IMR-90 (cell line): ENCODE measurements at places on chromosomes 3 and 15. TPM values are rescaled to one million over a fixed set of nuclear protein-coding genes. Genes with fewer than 3 reads are reported as not detected.

The FETUB gene
- not detected in 2 replicates for polyA plus RNA-seq

GRCh38 chr3:19420159-19420558, 271.8 kb downstream of the KCNH8 start:
- DNase-seq: no peak

DNA sequence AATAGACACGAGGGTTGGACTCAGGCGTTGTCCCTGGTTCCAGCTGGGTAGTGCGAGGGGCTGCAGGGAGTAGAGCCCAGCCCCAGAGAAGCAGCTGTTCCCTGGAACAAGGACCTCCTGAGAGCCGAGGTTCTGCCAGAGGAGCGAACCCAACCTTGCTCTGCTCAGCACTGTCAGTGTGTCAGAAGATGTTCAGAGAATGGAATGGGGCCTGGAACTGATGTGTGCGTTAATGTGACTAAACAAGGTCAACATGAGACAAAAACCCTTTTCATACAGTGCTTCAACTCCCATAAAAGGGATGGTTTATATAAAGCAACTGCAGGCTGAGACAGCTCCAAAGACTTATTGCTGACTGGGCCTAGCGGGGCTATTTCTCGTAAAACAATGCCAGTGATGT, 35.5 kb upstream of the HACD2 start:
- DNase-seq: peak; percentile 94

DNA sequence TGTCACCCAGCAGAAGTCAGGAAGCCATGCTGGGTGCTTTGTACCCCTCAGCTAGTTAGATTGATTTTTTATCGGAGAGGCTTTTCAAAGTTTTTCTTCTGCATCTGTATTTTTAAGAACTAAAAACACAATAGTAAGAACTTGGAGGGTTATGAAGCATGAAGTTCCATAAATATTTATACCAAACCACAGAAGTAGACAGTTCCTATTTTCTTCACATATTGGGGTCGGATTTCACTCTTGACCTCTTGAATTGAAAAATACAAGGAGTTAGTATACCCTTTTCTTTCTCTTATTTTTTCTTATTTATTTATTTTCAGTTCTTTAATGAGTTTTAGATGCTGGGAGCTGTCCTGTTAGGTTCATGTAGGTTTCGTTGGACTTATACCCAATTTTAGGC, 35.1 kb downstream of the SLC25A26 start:
- DNase-seq: no peak

GRCh38 chr3:56288258-56288657, 180.0 kb downstream of the ERC2 start:
- DNase-seq: no peak

The CLDN16 gene
- 0.09 and 0.22 TPM in 2 replicates for polyA plus RNA-seq

The ANO10 gene
- polyA plus RNA-seq: 26.0 and 28.5 TPM in 2 replicates

- no peak for DNase-seq
Observed at GRCh38 chr3:15983693-15984092, 185.9 kb upstream of the ANKRD28 start.

The SENP2 gene
- polyA plus RNA-seq: 7.5 and 9.4 TPM in 2 replicates

DNA sequence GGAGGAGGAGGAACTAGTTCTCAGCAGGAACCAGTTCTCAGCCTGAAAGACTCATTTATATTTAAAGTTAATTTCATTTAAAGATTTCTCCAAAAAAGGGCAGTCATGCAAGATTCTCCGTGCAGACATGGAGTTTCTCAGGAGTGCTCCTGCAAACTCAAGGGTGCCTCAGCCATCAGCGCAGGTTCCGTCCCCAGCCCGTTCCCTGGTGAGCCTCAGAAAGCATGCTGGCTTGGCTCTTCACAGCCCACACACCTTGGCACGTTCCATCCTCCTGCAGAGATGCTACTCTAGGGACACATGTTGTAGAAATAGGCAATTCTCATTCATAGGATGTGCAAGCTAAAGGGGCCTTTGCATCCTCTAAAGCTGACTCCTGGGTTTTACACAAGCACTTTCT, 123.0 kb downstream of the LIPC start:
- DNase-seq: no peak

The CSPG4 gene
- 28.4 and 35.6 TPM in 2 replicates for polyA plus RNA-seq

- peak; percentile 57 for DNase-seq
Observed at GRCh38 chr15:91849749-91850161, 3.8 kb upstream of the SLCO3A1 start.

- DNase-seq: no peak
Observed at GRCh38 chr3:33287672-33288282, 10.5 kb downstream of the FBXL2 start.

DNA sequence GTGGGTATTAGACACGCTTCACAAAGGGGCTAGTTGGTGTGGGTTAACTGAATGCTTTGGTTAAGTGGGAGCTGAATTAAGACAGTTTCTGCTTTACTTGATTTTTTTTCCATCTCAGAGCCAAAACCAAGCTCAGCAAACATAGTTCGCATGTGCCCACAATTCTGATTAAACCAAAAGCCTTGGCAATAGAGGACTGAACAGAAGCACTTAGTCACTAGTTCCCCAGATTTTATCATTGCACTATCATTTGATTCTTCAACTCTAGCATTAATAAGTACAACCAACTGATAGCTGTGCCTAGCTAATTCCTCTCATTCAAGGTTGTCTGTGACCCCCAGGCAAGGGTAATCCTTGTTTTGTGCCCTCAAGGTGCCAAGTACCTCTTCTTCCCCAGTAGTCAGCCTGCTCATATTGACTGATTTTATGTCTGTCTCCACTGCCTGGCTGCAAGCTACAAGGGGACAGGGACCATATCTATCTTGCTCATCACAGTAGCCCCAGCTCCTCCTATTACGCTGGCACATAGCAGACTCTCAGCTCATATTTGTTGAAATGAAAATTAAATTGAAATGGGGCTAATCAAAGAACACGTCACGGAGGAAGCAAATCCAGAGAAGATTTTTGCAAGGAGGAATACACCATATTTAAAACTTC, 9.9 kb upstream of the ARHGEF3 start:
- no peak for DNase-seq

DNA sequence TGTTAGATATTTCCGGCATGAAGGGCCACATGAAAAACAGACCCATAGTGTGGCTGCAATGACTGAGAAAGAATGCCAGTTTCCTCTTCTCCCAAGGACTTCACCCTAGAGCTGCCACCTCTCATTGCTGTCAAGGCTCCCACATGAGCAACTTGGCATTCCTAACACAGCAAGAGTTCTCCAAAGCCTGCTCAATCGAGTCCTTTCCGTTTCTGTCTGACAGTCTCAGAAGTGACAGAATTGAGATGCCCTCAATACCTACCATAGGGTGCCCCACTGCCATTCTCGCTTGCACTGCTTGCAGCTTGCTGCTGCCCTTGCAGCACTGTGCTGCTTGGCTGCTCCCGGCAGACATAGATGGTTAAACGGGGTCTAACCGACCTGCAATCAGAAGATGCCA, 44.3 kb downstream of the UBP1 start:
- DNase-seq: no peak

The SLC6A1 gene
- polyA plus RNA-seq: 0.02 TPM in 1 of 2 replicates, not detected in the other

- DNase-seq: no peak
Observed at GRCh38 chr3:54069961-54070360, 52.4 kb upstream of the CACNA2D3 start.

DNA sequence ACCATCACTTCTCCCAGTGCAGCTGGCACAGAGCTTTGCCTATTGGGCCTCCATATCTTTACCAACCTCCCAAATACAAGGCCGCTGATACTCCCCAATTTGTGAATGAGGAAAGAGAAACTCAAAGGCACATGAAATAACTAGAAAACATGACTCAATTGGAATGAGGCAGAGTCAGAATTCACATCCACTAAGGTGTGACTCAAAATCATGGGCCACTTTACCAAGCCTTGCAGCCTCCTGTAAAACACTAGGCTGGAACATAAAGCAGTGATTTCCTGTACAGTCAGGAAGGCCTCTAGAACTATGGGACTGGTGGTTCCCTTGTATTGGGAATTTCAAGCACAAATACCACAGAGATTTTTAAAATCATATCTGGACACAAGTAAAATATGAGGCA, 128.6 kb downstream of the DCLK3 start:
- DNase-seq: peak; percentile 26

GRCh38 chr3:55524565-55525244, 37.6 kb upstream of the WNT5A start:
- DNase-seq: peak; percentile 58

GRCh38 chr3:177591379-177591778, 394.1 kb upstream of the TBL1XR1 start:
- DNase-seq: no peak

DNA sequence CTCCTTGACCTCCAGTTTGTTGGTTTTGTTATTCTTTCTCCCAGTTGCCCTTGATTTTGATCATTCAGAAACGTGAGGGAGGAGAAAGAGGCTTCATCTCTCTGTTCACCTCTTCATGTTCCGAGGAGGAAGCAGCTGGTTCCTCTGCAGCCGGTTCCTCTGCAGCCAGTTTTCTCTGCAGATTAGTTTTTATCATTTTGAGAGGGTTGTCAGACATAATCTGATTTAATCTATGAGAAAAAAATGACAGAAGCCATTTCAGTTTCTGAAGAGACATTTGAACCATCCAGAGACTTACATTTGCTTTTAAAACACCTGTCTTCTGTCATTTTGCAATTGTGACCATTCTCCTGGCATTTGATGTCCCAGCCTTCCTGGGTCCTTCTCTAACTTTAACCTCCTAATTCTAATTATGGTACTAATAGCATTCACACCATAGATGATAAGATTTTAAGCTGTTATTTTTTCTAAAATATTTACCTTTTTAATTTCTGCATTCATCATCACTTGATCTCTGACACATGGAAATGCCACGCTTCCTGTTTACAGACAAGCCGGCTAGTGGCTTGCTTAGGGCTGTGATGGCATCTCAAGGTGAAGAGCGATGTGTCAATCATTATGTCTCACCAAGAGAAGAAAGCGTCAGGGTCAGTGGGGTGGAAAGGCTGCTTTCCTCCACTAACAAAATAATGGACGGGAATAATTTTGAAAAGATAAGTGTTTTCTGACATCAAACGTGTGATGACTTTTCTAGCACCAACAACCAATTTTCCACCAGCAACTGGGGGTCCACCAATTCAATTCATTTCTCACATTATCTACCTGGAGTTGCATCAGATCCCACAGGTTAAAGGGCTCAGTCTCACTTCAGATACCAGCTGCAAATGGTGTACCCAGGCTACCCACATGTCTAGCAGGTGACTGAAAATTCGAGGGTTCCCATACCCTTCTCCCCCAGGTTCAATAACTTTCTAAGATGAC, 76.4 kb downstream of the CHRNA7 start:
- DNase-seq: no peak

The GRIP2 gene
- polyA plus RNA-seq: 0.05 and 0.17 TPM in 2 replicates
